ENCODE measurements at places on chromosomes 4 and X. TPM values are rescaled to one million over a fixed set of nuclear protein-coding genes. Genes with fewer than 3 reads are reported as not detected.

DNA sequence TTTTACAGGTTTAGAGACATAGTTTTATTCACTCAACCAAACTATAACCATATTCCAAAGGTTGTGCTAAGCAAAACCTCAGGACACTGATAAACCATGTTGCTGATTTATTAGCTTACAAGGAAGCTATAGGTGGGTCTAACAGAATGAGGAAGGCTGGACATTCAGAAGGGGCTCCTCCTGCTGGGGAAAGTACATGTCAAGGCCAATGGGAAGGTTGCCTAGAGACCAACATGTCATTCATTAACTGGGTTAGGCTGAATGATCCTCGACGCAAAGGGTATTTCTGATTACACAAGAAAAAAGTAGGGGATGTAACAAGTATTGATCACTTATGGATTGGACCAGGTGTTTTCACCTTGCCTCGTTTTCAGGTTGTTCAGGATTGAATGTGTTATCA, 30.3 kb downstream of the SLC10A6 start:
- DNase-seq: no peak

DNA sequence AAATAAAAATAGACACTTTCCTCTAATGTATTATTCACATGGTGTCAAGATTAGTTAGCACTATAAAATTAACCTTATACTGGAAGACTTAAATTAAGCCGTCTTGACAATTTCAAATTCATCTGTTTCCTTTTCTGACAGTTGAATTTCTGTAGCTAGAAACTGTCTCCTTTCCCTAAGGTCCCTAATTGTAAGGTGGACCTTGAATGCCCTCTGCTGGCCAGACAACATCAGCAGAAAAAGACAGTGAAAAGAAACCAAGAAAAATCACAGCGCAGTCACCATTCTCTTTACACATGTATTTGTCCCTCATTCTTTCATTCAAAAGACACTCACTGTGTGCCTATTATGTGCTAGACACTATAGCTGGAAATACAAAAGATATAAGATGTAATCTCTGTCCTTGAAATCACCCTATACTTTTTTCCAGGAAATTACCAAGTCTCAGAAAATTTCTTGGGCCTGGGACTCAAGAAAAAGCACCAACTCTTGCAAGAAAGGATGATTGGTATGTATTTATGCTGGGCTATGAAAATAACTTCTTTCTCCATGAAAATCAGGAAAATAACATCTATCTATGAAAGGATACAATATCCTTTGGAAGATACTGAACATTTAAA, 32.7 kb upstream of the AMBN start:
- DNase-seq: no peak

Gene IL13RA2
- not detected for total RNA-seq

GRCh38 chr4:45072981-45073380, 346.6 kb upstream of the GNPDA2 start:
- no peak for DNase-seq

GRCh38 chr4:14000091-14000814, 372.7 kb upstream of the BOD1L1 start:
- no peak for DNase-seq

Gene MAGEA4
- not detected for total RNA-seq
